Thoracic aorta (tissue), 2 donors: ENCODE measurements at places on chromosomes 4 and X. TPM values are rescaled to one million over a fixed set of nuclear protein-coding genes. Genes with fewer than 3 reads are reported as not detected.

- no peaks in the 10 kb centered on the region for H3K27me3 ChIP-seq
- no peak overlapping the region for H3K4me3 ChIP-seq
- H3K4me1 ChIP-seq: no peaks in the 10 kb centered on the region
Observed at GRCh38 chr4:3686753-3687152, 79.4 kb upstream of the ADRA2C start.

GRCh38 chrX:110836982-110837381 is 41.4 kb upstream of the CHRDL1 start:
- no peak for DNase-seq
- no peaks in the 10 kb centered on the region for H3K4me1 ChIP-seq
- no peaks in the 10 kb centered on the region for H3K27me3 ChIP-seq
- H3K4me3 ChIP-seq: no peak overlapping the region
- no peak overlapping the region for H3K27ac ChIP-seq
- no peaks in the 10 kb centered on the region for H3K36me3 ChIP-seq

SLC7A11 gene
- total RNA-seq: 2.6 TPM

GRCh38 chr4:69781458-69782418 is 21.3 kb upstream of the SULT1B1 start:
- no peaks in the 10 kb centered on the region for H3K36me3 ChIP-seq
- no peaks in the 10 kb centered on the region for H3K4me1 ChIP-seq
- no peak overlapping the region for H3K27ac ChIP-seq
- H3K4me3 ChIP-seq: no peak overlapping the region
- DNase-seq: no peak

GRCh38 chrX:68848189-68848940 is 19.5 kb downstream of the EFNB1 start:
- H3K4me1 ChIP-seq: no peaks in the 10 kb centered on the region
- no peak for DNase-seq
- H3K36me3 ChIP-seq: no peaks in the 10 kb centered on the region
- H3K27ac ChIP-seq: no peak overlapping the region

ZNF711 gene
- total RNA-seq: 3.7 TPM

STARD8 gene
- 15.8 TPM for total RNA-seq

MANBA gene
- total RNA-seq: 41.3 TPM

DNA sequence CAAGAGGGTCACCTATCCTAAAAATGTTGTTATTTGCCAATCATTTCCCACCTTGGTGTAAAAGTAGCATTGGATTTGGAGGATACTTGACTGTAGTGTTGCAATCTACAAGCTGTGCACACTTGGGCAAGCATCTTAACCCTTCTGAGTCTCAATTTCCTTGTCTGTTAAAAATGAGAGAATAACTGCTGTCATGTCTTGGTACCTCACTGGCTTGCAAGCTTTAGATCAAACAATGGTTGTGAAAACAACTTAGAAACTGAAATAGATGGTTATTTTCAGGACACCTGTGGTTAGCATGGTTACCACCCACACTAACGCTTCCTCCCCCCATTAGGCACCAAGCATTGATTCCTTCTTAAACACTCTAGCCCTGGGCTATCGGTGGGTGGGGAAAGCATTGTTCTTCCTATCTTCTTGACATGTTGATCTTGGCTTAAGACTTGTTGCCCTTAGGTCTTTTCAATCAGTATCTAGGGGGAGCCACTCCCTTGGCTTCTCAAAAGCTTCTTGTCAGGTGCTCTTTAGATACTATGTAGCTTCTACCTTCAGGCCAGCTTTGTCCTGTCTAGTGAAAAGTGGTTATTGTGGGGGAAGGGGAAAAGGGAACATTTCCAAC is 10.6 kb upstream of the AMOT start:
- no peaks in the 10 kb centered on the region for H3K36me3 ChIP-seq
- no peak overlapping the region for H3K27ac ChIP-seq
- H3K27me3 ChIP-seq: no peaks in the 10 kb centered on the region

DNA sequence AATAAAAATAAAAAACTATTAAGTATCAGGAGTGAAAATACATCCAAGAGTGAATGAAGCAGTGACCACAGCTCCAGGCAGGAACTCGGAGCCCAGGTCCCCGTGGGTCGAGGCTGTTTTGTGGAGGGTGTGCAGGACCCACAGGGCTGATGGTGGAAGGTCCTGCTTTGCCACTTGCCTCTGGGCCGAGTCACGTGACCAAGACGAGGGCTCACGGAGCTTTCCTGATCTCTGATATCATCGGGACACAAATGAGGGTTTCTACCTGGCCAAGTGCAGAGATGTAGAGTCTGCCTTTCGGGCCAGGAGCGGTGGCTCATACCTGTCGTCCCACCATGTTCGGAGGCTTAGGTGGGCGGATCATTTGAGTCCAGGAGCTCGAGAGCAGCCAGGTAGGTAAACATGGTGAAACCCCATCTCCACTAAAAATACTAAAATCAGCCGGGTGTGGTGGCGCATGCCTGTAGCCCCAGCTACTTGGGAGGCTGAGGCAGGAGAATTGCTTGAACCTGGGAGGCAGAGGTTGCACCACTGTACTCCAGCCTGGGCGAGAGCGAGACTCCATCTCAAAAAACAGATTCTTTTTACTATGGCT is 7.2 kb downstream of the SLC25A6 start:
- H3K4me1 ChIP-seq: peaks cover 2% of the 10 kb centered on the region
- H3K4me3 ChIP-seq: no peak overlapping the region
- no peak overlapping the region for H3K27ac ChIP-seq

- DNase-seq: no peak
- H3K36me3 ChIP-seq: peaks cover 29% of the 10 kb centered on the region
- H3K27ac ChIP-seq: no peak overlapping the region
- H3K4me1 ChIP-seq: no peaks in the 10 kb centered on the region
Observed at GRCh38 chrX:130025256-130025655, 42.8 kb downstream of the BCORL1 start.

STOX2 gene
- total RNA-seq: 20.2 TPM

GRCh38 chr4:182140547-182140946 is 102.7 kb upstream of the TENM3 start:
- no peaks in the 10 kb centered on the region for H3K27me3 ChIP-seq
- no peak overlapping the region for H3K27ac ChIP-seq
- H3K4me1 ChIP-seq: peaks cover 21% of the 10 kb centered on the region
- H3K36me3 ChIP-seq: no peaks in the 10 kb centered on the region

SPATA18 gene
- total RNA-seq: 9.0 TPM

DNA sequence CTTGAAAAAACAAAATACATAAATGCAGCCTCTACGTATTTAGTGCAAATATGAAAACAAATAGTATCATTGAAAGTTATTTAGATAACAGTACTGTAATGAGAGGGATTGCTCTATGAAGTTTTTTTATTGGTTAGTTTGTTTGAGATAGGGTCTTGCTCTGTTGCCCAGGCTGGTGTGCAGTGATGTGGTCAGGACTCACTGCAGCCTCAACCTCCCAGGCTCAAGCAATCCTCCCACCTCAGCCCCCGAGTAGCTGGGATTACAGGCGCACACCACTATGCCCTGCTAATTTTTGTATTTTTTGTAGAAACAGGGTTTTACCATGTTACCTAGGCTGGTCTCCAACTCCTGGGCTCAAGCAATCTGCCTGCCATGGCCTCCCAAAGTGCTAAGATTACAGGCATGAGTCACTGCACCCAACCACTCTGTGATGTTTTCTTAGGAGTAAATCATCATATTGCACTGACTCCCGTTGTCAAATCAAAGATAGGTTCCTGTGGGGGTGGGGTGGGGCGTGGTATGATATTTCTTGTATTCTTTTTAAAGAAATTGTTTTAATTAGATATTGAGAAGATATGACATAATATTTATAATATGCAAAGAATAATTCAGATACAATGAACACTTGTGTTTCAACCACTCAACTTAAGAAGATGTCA is 75.8 kb downstream of the ATG4A start:
- no peak for DNase-seq
- no peak overlapping the region for H3K27ac ChIP-seq
- no peaks in the 10 kb centered on the region for H3K36me3 ChIP-seq
- H3K27me3 ChIP-seq: no peaks in the 10 kb centered on the region
- H3K4me3 ChIP-seq: no peak overlapping the region

VEGFC gene
- 5.1 TPM for total RNA-seq

ARSJ gene
- total RNA-seq: 15.0 TPM

SPANXB1 gene
- total RNA-seq: not detected

- H3K27ac ChIP-seq: no peak overlapping the region
- no peaks in the 10 kb centered on the region for H3K36me3 ChIP-seq
- H3K4me1 ChIP-seq: no peaks in the 10 kb centered on the region
- H3K27me3 ChIP-seq: no peaks in the 10 kb centered on the region
- no peak overlapping the region for H3K4me3 ChIP-seq
- DNase-seq: no peak
Observed at GRCh38 chr4:19791422-19792123, 460.1 kb upstream of the SLIT2 start.

HNRNPH2 gene
- total RNA-seq: 45.6 TPM

PRKG2 gene
- total RNA-seq: not detected

- H3K27me3 ChIP-seq: no peaks in the 10 kb centered on the region
- peaks cover 9% of the 10 kb centered on the region for H3K36me3 ChIP-seq
- DNase-seq: no peak
- H3K27ac ChIP-seq: no peak overlapping the region
- H3K4me1 ChIP-seq: no peaks in the 10 kb centered on the region
- no peak overlapping the region for H3K4me3 ChIP-seq
Observed at GRCh38 chr4:8038719-8039251, 99.1 kb upstream of the AFAP1 start.

GRCh38 chrX:151974336-151975227 is at the start of gene GABRE:
Gene GABRE, minus strand, starts transcription at chrX:151974676. Its CDS starts 51 bp downstream, at chrX:151974625.
- H3K4me3 ChIP-seq: peak within 1 kb of the TSS; percentile 80
- no peaks in the 10 kb centered on the region for H3K27me3 ChIP-seq
- DNase-seq: no peak
- H3K27ac ChIP-seq: peak within 1 kb of the TSS; percentile 80
- H3K4me1 ChIP-seq: no peaks in the 10 kb centered on the region

GRCh38 chrX:1754077-1754476 is 139.2 kb downstream of the ASMT start:
- no peak overlapping the region for H3K4me3 ChIP-seq
- no peaks in the 10 kb centered on the region for H3K27me3 ChIP-seq
- DNase-seq: no peak
- no peaks in the 10 kb centered on the region for H3K36me3 ChIP-seq
- H3K27ac ChIP-seq: no peak overlapping the region
